ENCODE measurements at places on chromosomes 3 and 15. TPM values are rescaled to one million over a fixed set of nuclear protein-coding genes. Genes with fewer than 3 reads are reported as not detected.

SLC51A gene
- total RNA-seq, result not detected

DNA sequence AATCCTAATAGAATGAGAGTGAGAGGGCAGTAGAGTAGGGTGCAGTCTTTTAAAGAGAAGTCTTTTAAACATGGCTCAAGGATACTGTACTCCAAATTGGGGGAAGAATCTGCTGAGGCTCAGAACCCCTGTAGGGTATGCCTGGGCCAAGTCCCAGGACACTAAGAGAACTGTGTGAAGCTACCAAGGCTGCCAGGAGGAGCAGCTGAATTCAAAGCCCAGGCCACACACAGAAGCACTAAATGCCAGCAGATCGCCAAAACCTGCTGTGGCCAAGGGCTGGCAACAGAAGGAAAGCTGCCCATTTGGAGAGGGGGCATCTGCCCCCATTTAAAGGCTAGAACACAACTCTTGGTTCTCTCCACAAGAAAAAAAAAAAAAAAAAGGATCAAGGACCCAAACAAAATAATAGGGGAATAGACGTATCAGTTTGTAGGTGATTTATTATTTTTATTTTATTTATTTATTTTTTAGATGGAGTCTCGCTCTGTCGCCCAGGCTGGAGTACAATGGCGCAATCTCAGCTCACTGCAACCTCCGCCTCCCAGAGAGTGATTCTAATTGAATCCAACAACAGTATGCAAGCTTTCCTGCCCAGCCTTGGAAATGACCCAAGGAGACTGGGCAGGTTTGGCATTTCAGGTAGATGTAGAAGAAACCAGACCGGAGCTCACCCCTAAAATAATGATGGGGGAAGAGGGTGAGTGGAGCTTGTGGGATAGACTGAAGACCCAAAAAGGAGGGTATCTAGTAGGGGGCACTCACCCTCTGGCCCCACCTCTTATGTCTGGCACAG lies 279.0 kb upstream of the WNT5A start:
- H3K27ac ChIP-seq, result no peak overlapping the region
- no peaks in the 10 kb centered on the region for H3K4me1 ChIP-seq
- H3K4me3 ChIP-seq, result no peak overlapping the region
- H3K27me3 ChIP-seq, result no peaks in the 10 kb centered on the region
- no peak for DNase-seq

GPR149 gene
- total RNA-seq, result not detected

ZNF717 gene
- 18.1 TPM for total RNA-seq

- DNase-seq, result no peak
- no peak overlapping the region for H3K4me3 ChIP-seq
- H3K4me1 ChIP-seq, result no peaks in the 10 kb centered on the region
- no peaks in the 10 kb centered on the region for H3K36me3 ChIP-seq
- H3K27me3 ChIP-seq, result peaks cover 8% of the 10 kb centered on the region
These were observed 244.9 kb downstream of the FAM43A start for GRCh38 chr3:194930377-194931204.

CLN6 gene
- 42.1 TPM for total RNA-seq

DNA sequence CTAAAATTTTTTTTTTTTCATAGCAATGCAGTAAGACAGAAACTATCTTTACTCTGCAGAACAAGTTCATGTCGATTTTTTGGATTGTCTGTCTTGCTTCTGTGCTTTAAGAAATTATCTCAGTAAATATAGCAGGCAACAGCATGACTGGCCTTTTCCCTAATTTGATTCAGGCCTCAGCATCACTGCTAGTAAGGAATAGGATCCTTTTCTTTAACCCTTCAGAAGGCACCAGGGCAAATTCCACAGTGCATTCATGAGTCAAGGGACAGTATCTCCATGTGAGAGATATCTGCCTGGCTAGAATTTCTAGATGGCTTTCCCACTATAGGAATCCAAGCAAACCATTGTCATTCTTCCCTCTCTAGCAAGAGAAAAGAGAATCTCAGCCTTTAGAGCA lies 71.4 kb downstream of the TIPARP start:
- H3K4me3 ChIP-seq, result no peak overlapping the region
- no peak overlapping the region for H3K27ac ChIP-seq
- no peaks in the 10 kb centered on the region for H3K4me1 ChIP-seq
- peaks cover 13% of the 10 kb centered on the region for H3K27me3 ChIP-seq

All from activated naive CD8-positive, alpha-beta T cell treated with anti-CD3 and anti-CD28 coated beads, Interleukin-2, amount 10 ng/mL, durations not matched to agents 7 days and 5 days (primary cell).